Activated naive CD8-positive, alpha-beta T cell treated with anti-CD3 and anti-CD28 coated beads, Interleukin-2, amount 50 U/mL, for 16 hours (primary cell): ENCODE measurements at places on chromosomes 7 and 10.

DNA sequence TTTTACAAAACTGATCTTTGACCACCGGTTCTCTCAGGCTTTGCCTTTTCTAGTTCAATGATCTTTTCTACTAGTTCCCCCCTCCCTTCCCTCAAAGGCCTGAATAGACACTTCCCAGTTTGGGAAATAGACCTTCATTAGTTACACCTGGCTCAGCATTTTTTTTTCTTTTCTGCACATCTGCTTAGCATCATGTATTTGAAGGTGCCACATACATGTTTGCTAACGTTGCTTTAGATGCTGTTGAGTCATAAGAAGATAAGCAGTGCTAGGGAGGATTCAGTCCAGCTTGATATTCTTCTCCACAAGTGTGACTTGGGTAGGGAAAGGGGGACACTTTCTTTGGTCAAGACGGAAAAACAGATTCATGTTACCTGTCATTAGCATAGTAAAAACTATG, 78.3 kb downstream of the BICC1 start:
- no peak for DNase-seq

- no peak for DNase-seq
These were observed 71.1 kb downstream of the CFAP58 start for GRCh38 chr10:104424719-104425118.

DNA sequence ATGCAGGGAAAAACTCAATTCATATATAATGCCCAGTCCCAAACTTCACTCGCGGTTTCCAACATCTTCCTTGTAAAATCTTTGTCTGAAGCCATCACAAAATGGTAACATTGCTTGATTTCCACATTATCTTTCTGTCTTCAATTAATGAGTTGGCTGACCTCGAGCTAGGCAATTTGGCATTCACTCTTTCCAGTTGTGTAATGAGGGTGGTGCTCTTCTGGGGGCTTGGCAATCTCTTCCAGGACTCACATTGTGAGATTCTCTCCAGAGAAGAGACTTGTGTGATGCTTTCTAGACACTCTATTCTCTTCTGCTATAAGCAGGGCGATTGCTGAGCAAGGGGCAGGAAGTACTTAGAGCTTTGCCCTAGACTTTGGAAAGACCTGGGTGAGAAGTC, 179.5 kb downstream of the JCAD start:
- DNase-seq = no peak

GRCh38 chr7:5194571-5194970, 4.5 kb downstream of the WIPI2 start:
- DNase-seq = no peak

GRCh38 chr7:123190109-123190831, 9.5 kb downstream of the SLC13A1 start:
- no peak for DNase-seq

DNA sequence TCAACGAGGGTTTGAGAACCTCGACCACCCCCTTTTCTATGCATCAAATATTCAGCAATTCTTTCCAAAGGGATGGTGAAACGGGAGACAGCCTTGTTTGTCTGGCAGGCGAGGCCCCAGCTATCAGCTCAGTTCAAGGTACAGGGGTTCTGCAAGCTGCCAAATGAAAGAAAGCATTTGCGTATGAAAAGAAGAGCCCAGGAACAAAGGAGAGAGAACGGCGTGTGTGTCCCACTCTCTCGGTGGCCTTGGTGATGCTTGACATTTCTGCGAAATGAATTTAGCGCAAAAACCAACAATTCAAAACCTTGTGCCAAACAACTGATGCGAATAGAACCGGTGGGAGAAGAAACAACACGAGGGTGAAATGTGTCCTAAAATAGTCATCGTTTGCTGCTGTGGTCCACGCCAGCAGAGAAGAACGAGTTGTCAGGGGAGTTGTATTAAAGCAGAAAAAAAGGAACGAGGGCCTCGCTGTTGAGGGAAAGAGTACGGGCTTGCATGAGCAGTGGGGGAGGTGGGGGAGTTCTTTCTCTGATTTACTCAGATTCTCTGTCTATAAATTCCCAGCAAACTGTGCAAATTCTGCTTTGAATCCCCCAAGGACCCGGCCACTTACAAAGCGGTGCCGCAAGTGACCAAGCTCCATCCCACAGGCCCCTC, 97.7 kb downstream of the TMEM130 start:
- DNase-seq = no peak

GRCh38 chr10:80503584-80504157, 34.0 kb upstream of the SH2D4B start:
- DNase-seq = no peak

DNA sequence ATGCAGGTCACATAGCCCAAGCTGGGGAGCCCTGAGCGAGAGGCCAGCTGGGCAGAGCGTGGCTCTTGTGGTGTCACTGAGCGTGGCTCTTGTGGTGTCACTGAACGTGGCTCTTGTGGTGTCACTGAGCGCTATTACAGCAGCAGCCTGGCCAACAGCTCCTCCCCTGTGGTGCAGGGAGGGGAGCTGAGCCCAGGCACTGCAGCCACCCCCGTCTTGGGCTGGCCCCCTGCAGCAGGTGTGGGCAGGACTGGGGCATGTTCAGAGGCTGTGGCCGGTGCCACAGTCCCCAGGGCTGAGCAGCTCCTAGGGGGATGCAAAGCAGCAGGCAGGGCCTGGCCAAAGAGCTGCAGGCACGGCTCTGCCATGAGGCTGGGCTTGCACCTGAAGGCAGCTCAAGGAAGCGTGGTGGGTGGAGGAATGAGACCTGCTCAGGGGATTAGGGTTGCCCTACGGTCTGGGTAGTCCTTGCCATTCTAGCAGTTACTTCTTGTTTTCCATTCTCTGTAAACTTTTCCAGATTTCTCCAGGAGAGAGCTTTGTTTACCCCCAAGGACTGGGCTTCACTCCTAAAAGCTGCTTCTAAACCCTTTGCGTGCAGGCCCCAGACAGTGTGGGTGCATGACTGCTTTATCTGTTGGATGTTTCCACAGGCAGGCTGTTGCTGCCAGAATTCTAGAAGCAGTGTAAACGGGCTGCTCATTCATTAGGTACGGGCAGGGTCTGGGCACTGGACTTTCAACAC, 29.2 kb downstream of the ZNF783 start:
- DNase-seq = no peak

- DNase-seq = no peak
These were observed 855.9 kb downstream of the GRID1 start for GRCh38 chr10:85510682-85511081.

GRCh38 chr7:5452937-5453540, 29.4 kb upstream of the TNRC18 start:
- no peak for DNase-seq

- no peak for DNase-seq
These were observed 205.2 kb downstream of the GRM8 start for GRCh38 chr7:127047521-127047920.
